NCI-H524 treated with DMSO at 0.1 percent for 48 hours (cell line): ENCODE measurements at places on chromosomes 2 and 18.

GRCh38 chr2:39221459-39221858 lies 22.3 kb downstream of the CDKL4 start:
- no peak for DNase-seq

GRCh38 chr2:2646433-2647051 lies 315.5 kb upstream of the MYT1L start:
- DNase-seq = no peak

- DNase-seq = no peak
Observed at GRCh38 chr2:230849633-230850357, 14.9 kb upstream of the ITM2C start.

DNA sequence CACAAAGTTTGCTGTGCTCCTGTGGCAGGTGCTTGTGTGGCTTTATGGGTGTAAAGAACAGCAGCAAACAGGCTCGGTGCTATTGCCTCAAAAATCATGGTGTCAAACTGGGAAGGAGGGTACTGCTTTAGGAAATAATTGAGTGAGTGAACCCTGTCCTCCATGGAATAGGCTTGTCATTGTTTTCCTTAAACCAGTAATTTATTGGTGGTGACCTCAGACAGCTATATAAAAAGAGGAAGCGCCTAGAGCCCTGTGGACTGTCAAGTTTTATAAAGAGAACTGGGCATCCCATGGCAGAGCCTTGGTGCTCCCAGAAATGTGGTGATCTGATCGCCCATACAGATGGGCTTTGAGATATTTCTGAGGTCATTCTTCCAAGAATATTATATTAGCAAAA lies 4.7 kb upstream of the CXCR4 start:
- DNase-seq = no peak

DNA sequence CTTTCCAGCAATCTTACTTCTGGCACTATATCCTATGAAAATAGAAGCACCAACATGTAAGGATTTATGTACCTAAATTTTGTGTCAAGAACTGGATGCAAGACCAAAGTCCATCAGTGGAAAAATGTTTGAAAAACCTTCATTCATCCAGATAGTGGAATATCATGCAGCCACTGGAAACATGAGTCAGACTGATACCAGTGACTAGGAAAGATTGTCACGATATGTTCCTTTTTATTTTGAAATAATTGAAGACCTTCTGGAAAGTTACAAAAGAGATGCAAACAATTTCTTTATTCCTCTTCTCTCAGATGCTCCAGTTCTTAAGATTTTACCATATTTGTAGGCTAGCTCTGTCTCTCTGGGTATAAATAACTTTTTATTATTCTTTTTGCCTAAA lies 40.5 kb upstream of the IL1R2 start:
- DNase-seq = no peak

DNA sequence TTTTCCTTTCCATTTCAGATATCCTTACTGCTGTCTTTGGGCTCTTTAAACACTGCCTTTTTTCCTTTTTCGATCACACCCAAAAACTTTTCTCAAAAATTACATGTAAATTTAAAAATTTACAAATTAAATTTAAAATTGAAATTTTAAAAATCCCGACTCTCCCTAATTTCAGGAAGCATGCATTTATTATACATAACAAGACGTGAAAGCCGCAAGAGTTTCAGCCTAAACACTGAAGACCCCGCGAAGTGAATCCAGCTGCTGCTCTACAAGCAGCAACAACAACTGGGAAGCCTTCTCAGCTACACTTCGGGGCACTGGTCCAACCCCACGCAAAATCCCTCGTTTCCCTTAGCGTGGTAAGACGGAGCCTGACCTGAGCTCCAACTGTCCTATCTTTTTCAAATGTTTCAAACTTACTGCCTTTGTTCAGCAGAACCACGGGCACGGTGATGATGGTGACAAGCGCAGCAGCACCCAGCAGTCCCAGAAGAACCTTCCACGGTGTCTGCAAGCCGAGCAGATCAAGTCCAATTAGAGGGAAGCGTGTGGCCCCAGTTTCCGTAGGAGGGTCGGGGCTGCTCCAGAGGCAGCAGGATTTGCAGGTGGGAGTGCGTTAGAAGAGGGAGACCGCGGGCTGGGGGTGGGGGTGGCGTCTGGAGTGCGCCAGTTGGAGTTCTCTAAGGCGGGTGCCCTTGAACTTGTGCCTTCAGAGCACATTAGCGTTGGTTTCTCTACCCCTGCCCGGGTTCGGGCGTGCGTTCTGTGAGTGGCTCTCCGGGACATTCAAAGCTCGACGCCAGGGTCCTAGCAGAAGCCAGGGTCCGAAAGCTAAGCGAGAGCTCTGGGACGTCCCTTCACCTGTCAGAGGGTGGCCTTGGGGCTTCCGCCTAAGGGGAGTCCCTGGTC lies 783 bp downstream of the DPP4 start:
- no peak for DNase-seq

- no peak for DNase-seq
Observed at GRCh38 chr18:8811115-8811514, 105.8 kb downstream of the MTCL1 start.
